ENCODE measurements at places on chromosomes 16 and 17. TPM values are rescaled to one million over a fixed set of nuclear protein-coding genes. Genes with fewer than 3 reads are reported as not detected.

SLC38A8 gene
- not detected for polyA plus RNA-seq

TEKT3 gene
- polyA plus RNA-seq = 1.2 TPM

KAT8 gene
- 54.9 TPM for polyA plus RNA-seq

GPRC5C gene
- polyA plus RNA-seq = 38.7 TPM

SPNS3 gene
- 0.61 TPM for polyA plus RNA-seq

GOT2 gene
- 45.9 TPM for polyA plus RNA-seq

C17orf100 gene
- polyA plus RNA-seq = 3.0 TPM

HOXB7 gene
- 1.8 TPM for polyA plus RNA-seq

C17orf113 gene
- 1.2 TPM for polyA plus RNA-seq

CDH16 gene
- polyA plus RNA-seq = not detected

CES1 gene
- 0.34 TPM for polyA plus RNA-seq

GRCh38 chr16:59545721-59546120 is 811.6 kb upstream of the GOT2 start:
- DNase-seq = no peak

- DNase-seq = no peak
Observed at GRCh38 chr16:84647828-84648594, at the start of gene KLHL36. TSS of gene KLHL36 (plus strand) at chr16:84648511. CDS start at chr16:84650868, 2,357 bp downstream.

DNA sequence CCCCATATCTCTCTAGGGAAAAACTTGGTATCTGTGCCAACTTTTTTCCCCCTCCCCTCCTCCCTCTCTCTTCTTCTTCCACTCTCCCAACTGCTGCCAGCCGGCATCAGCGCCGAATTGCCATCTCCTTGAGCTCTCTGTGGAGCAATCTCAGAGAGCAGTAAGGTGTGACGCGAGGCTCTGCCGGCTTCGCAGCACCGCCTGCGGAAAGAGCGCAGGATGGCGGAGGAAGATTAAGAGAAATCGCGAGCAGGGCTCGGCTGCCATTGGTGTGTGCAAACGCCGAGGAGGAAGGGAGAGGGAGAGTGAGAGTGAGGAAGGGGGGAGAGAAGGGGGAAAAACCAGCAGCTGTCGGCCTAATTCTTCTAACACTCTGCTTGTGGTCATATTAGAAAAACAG is 44.2 kb downstream of the NEUROD2 start:
- no peak for DNase-seq

- DNase-seq = no peak
Observed at GRCh38 chr17:50352072-50352692, 6.3 kb downstream of the XYLT2 start.

- DNase-seq = no peak
Observed at GRCh38 chr17:45395569-45396415, 36.9 kb downstream of the ARHGAP27 start.

DNA sequence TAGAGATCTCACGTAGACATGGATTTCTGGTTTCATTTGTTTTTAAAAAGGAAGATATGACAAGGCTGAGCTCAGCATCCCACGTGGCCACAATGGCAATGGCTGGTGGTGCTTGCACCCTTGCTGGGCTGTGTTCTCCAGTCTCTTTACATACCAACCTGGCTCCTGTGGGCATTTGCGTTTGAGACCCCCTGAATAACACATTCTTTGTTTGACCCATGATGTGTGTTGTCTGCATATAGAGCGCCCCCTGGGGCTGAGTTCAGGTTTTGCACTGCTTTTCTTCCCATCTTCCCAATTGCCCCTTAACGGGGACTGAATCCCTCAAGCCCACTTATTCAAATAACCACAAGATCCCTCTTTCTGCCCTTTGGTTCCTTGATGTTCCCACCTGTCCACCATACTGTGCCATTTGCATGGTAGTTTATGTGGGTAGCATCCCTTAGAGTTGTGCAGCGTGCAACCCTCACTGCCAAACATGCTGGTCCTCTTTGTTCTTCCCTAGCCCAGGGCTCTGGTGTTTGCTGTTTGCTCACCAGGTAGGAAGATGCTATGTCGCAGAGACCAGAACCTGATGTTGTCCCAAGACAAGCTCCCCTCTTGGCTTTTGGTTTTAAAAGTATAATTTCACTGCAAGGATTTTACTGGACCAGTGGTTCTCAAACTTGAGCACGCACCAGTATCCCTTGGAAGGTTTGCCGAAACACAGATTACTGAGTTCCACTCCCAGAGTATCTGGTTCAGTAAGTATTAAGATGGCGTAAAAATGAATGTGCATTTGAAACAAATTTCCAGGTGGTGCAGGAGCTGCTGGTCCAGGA is 38.5 kb upstream of the NKD1 start:
- DNase-seq = no peak

DNA sequence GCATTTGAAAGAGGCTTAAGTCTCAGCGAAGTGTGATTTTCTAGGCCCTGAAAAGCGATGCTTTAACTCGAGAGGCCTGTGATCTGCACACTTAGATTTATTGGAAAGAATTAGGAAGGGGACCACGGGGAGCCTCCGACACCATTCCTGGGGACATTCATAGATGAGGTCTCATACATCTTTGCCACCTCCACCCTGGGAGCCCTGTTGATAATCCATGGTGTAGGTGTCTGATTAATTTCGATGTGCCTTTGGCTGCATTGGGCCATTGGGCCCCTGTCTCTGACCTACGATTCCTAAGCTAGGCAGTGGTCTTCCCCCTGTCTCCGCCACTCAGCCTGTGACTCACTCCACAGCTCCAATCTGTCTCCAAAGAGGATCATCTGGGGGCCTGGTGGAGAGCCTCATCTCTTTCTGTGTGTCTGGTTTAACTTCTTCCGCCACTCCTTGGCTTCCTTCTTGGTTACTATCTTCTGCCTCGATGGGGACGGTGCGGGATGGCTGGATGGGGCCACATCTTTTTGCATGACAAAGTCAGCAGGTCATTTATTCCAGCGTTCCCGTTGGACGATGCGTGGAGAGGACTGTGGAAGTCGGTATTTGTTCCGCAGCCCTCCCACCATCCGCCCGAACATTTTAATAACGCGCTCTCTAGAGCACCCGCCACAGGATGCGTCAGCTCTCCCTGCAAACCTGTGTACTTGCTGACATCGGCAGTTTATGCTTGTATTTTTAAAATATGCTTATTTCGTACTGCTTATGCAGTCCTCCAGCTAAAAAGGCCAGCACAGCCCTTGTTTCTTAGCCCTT is 109.3 kb downstream of the IRX3 start:
- no peak for DNase-seq

GRCh38 chr16:82241469-82242052 is 71.5 kb upstream of the MPHOSPH6 start:
- DNase-seq = no peak

GRCh38 chr16:87851141-87851587 is 18.1 kb downstream of the SLC7A5 start:
- DNase-seq = no peak

DNA sequence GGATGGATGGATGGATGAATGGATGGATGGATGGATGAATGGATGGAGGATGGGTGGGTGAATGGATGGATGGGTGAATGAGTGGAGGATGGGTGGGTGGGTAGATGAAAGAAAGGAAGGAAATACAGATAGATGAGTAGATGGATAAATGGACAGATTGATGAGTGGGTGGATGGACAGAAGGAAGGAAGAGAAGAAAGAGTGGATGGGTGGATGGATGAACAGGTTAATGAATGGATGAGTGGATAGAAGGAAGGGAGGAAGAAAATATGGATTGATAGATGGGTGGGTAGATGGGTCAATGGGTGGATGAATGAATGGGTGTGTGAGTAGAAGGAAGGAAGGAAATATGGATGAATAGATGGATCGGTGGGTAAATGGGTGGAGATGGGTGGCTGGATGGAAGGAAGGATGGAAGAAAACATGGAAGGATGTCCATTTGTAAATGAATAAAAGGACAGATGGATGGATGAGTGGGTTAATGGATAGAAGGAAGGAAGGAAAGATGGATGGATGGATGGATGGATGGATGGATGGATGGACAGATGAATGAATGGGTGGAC is 97.3 kb upstream of the TNRC6C start:
- DNase-seq = no peak

DNA sequence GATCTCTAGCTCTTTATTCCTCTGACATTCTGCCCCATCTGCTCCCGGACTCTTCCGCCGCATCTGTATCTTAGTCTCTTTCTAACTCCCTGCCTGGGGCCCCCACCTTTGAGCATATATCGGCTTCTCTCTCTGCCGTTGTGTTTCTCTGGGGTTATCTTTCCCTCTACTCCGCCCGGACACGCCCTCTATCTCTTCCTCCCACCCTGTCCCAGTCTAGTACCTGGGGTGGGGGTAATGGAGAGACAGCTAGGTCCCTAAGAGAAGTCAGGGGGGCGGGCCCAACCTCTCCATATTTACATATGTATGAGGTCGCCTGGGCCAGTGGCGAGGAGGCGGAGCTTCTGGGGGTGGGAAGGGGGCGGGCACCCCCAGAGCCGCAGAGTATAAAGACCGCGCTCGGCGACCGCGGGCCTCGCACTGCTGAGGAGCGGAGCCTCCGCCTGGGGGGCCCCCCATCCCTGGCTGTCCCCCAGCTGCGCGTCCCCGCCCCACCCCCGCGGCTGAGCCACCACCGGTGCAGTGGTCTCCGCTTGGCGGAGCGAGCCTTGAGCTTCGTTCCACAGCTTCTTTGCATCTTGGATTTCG is at the start of gene ATP1B2:
TSS of gene ATP1B2 (plus strand) at position 418 of the 588 bp plus-strand sequence. CDS start 593 bp downstream, outside the sequence.
- no peak for DNase-seq

GRCh38 chr16:26175944-26176343 is 484.2 kb downstream of the HS3ST4 start:
- DNase-seq = no peak

GRCh38 chr17:32958418-32958817 is 30.5 kb downstream of the TMEM98 start:
- DNase-seq = no peak

DNA sequence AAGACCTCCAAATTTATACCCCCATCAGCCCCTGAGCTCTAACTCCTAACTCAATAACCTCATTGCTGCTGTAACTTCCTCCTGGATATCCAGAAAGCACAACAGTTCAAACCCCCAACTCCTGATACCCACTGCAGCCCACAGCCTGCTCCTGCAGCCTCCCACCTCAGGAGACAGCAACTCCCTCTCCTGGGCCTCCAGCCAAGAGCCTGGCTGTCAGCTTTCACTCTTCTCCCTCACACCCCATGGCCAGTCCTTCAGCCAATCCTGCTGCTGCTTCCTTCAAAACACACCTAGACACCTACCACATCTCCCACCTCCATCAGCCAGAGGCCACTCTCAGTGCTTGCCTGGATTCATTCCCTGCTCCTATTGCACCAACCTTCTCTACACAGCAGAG is 5.4 kb downstream of the GINS2 start:
- no peak for DNase-seq

DNA sequence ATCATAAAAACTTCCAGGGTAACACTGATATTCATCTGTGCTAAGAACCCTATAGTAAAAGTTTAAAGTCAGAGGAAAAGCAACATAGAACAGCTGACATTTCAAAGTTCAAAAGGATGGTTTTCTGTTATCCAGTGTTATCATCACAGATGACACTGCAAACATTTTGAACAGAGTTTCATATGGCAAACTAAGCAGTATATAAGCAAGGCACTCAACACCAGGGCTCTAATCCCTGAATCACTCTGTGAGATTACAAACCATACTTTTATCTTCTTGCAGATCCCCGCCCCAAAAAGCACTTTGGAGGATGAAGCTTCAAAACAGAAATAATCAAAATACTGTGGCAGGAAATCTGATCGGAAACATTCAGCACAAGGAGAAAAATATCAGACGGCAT is 508.2 kb upstream of the KIF2B start:
- no peak for DNase-seq

- no peak for DNase-seq
Observed at GRCh38 chr16:78277321-78278055, 178.0 kb downstream of the WWOX start.

DNA sequence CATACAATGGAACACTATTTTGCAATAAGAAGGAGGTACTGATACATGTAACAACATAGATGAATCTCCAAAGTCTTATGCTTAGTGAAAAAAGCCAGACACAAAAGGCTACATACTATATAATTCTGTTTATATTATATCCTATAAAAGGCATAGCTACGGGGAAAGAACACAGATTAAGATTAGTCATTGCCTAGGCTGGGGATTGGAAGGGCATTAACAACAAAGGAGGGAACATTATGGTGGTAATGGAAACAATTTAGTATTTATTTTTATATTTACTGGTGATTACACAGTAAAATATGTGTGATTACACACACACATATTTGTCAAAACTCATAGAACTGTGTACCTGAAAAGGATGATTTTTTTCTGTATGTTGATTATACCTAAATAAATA is 278.1 kb downstream of the ZFHX3 start:
- no peak for DNase-seq

DNA sequence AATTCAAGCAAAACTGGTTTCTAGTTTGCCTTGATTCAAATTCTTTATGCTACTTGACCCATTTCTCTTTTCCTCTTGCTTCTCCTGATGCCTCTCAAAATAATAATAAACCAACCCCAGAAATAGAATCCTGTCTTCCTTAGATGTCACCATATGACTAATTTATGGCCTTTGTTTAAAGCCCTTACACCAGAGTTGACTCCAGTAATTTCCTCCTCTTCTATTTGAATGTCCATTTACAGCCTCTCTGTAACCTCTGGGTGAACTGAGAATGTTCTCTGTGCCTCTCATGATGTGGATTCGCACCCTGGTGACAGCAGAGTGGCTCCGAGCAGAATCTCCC is 31.5 kb downstream of the ZFHX3 start:
- no peak for DNase-seq

- DNase-seq = no peak
Observed at GRCh38 chr16:57167953-57168352, 17.9 kb downstream of the PSME3IP1 start.

DNA sequence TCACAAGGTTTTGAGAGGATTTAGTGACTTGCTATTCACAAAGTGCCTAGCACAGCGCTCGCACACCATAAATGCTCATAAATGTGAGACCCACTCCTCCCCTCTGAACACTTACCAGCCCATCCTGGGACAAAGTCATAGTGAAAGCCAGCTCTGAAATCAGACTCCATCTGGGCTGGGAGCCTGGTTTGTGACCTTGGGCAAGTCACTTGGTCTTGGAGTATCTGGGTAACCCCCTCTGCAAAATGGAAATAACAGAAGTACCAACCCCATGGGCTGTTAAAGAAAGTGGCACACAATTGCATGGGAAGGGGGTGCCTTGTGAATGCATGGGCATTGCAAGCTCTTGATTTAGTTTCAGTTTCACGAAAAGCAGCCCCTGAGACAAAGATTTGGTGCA is 104.7 kb upstream of the CDH5 start:
- DNase-seq = no peak

DNA sequence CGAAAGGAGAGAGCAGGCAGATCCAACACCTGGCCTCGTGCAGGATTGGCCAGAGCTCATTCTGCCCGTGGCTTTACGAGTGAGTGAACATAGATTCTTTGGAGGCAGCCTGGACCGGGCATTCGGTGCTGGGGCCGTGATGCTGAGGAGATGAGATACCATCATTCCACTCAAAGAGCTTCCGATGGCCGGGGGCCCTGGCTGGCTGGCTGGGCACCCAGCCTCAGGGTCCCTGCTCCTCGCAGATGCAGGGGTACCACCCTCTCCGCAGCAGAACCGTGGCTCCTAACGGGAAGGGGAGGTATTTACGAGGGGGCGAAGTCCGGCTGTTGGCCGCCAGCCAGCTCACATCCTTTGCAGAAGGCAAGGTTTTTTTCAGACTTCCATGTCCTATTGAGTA is 66.1 kb upstream of the FOXF1 start:
- no peak for DNase-seq
